ENCODE measurements at places on chromosomes 6 and 20. TPM values are rescaled to one million over a fixed set of nuclear protein-coding genes. Genes with fewer than 3 reads are reported as not detected.

The OR2B6 gene
- not detected for total RNA-seq

The TPBG gene
- not detected for total RNA-seq

The SCAND1 gene
- total RNA-seq = 40.8 TPM

DNA sequence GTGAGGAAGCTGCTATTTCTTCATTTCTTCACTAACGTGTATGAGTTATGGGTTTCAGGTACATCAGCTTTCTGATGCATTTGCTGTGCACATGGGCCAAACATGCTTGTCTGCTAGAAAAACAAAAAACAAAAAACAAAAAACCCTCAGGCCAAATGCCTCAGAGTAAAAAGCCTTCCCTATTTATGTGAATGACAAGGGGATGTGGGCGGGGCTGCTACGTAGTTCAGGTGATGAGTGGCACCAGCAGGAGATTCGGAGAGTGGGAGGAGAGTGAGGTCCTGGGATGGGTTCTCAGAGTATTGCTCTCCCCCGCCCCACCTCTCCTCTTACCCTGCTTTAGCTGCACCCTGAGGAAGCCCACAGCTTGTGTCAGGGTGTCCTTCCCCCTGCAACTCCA, 596.8 kb upstream of the JAG1 start:
- no peak for DNase-seq

- DNase-seq = no peak
Measured at GRCh38 chr6:133033263-133033662, 207.9 kb upstream of the EYA4 start.
